ENCODE measurements at places on chromosomes 1 and 21. TPM values are rescaled to one million over a fixed set of nuclear protein-coding genes. Genes with fewer than 3 reads are reported as not detected.

SNAP47 gene
- polyA plus RNA-seq, result 17.7 TPM

DNA sequence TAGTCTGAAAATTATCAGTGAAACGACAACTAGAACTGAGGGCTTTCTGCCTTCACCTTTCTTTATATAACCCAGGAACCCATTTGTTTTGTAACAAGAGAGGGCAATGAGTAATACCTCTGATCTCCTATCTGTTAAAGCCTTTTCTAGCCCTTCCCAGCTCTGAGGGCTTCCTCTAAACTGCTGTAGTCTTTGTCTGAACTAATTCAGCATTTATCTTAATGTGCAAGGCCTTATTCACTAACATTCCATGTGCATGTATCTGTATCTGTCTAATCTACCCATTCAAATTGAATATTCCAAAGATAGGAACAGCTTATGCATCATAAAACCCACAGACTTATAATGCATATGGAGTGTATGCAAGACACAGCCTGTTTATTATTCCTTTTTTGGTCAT lies 167.1 kb downstream of the LYPLAL1 start:
- DNase-seq, result no peak

DNA sequence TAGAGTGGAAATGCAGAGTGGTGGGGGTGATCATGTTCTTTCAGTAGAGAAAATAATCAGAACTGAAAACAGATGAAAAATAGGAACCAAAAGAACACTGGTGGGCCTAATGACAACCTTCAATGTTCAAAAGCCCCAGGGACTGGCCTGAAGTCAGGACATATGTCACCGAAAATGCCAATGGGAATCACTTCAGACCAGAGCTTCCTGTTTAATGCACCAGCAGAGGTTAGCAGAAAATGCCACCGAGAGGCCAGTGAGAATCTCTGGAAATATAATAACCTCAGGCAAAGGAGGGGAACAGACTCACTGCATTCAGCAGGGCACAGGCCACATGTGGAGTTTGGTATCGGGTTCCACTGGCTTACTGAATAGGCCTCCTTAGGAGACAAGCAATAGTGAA lies 15.9 kb upstream of the CD58 start:
- DNase-seq, result no peak

DNA sequence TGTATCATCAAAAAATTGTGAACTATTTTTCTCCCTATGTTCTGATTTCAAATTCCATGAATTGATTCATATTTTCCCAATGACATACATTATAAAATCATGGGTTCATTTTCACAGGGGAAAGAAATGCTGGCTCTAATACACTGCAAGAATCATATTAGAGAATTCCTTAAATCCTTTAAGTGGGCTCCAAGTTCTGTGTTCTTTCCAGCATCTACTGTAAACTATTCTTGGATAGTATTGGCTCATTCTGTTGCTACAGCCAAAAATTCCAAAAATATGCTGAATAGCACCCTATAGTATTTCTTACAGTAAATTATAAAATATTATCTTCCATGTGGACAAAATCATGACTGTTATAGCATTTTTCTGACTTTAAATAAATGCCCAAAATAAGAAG lies 19.0 kb upstream of the C1orf105 start:
- no peak for DNase-seq

- DNase-seq, result no peak
Observed at GRCh38 chr1:29782846-29783507, 546.7 kb downstream of the PTPRU start.

Measured in lung (tissue), 17 donors.